Ammon's horn (tissue), 1 donor: ENCODE measurements at places on chromosomes 13 and 19.

DNA sequence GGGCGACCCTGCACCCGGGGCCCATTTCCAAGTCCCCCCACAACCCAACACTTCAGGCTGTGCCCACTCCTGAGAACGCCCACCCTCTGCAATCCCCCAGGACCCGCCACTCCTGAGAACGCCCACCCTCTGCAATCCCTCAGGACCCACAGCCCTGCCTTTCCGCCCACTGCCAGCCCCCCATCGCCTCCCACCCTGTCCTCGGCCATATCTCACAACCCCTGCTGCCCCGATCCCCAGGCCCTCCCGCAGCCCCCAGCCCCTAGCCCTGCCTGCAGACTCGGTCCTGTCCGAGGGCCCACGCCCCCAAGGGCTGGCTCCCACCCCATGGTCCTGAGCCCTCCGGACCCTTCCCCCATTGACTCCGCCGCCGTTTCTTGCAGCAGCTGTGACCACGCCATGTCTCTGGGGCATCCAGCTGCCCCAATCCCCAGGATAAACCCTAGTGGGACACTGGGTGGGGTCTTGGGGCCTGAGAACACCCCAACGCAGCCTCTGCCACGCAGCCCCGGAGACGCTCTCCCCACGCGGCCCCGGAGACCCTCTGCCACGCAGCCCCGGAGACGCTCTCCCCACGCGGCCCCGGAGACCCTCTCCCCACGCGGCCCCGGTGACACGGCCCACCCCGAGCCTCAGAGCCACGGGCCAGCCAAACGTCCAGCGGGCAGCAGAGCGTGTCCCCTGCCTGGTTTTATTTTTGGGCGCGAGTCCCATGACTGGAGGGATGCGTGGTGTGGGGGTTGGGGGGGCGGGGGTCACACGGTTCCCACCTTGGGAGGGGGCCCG lies 17.0 kb downstream of the SBNO2 start:
- DNase-seq, result no peak

DNA sequence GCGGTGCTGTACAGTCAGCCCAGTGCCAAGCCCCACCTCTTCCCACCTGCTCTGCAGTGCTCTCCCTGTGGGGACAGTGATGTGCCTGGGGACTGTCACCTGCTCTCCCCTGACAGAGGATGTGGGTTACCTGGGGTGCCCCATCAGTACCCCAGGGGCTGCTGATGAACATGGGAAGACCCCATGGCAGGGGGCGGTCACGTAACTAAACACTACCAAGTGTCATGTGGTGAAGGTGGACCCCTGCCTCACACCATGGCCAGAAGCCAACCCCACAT lies 12.7 kb downstream of the KDM4B start:
- no peak for DNase-seq

DNA sequence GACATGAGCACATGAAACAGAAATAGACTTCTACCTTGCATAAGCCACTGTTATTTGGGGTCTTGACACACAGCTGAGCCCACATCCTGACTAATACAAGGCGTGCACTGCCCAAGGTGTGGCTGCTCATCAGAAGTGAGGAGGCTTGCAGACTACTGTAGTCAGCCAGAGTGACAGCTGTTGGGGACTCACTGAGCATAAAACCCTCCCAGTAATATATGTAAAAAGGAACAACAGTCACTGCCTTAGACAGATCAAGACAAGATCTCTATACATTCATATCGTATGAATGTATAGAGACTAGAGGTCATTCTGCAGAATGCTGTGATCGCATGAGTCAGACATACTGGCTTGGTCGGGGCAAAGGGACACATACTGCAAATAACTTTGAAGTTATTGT lies 4.1 kb upstream of the C1QTNF9B start:
- no peak for DNase-seq

- DNase-seq, result no peak
Measured at GRCh38 chr19:21751384-21751783, 16.0 kb downstream of the ZNF100 start.

- DNase-seq, result no peak
Measured at GRCh38 chr19:34707661-34708060, 26.4 kb upstream of the ZNF181 start.
